ENCODE measurements at places on chromosomes 1 and 21.

DNA sequence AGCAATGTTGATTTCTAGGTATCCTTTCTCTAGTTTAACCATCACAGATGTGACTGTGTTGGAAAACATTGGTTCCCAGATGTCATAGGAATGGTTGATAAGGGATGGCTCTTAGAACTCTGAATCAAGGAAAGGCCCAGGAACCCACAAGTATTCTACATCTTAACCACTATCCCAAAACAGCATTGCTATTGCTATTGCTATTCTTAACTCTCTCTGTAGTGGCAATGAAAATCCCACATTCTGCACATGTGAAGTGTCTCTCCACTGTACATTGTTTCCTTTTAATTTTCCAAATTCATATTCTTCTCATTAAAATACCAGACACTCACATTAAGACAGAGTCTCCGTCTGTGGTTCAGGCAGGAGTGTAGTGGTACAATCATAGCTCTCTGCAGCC, 420.4 kb upstream of the RUNX1 start:
- DNase-seq, result no peak

- DNase-seq, result no peak
Observed at GRCh38 chr1:197140121-197140520, 6.3 kb downstream of the ASPM start.

- DNase-seq, result peak; percentile 67
Observed at GRCh38 chr1:179529482-179530195, 46.1 kb downstream of the NPHS2 start.

DNA sequence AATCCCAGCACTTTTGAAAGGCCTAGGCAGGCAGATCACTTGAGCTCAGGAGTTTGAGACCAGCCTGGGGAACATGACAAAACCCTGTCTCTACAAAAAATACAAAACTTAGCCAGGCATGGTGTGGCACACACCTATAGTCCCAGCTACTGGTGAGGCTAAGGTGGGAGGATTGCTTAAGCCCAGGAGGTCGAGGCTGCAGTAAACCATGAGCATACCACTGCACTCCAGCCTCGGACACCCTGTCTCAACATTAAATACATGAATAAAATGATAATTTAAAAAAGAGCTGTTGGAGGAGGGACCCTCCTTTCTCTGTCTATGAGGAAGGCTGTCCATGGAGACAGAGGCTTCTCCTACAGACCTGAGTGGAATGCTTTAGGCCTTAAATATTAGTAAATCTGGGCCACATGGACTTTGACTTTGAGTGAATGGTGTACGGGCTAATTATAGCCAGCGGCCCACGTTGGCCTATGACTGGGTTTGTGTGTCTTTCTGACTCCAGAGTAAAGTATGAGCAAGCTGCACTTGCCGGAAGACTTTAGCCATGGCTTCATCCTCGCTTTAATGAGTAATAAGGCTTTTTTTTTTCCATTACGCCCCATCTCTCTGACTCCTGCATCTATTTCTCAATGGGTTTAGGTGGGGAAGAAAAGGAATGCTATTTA, 21.3 kb downstream of the RAB3B start:
- DNase-seq, result no peak

- no peak for DNase-seq
Observed at GRCh38 chr1:57678138-57678537, 254.3 kb upstream of the DAB1 start.

DNA sequence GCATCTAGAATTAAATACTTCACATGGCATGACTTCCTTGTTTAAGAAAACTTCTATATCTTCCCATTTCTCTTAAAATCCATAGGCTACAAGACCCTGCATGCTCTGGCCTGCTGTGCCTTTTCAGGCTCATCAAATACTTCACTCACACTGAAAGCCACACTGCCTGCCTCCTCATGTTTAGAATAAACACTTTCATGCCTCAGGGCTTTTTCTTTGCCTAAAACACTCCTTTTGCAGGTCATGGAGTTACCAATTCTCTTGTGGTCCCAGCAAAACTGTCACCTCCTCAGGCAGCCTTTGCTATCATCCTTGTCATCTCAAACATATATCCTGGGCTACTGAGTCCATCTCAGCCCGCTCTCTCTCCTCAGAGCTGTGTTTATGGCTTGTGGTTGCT, 5.5 kb downstream of the SGIP1 start:
- DNase-seq, result no peak

GRCh38 chr1:212118167-212118871, 82.8 kb downstream of the DTL start:
- no peak for DNase-seq

- DNase-seq, result no peak
Observed at GRCh38 chr1:232196042-232196441, 433.9 kb downstream of the SIPA1L2 start.

DNA sequence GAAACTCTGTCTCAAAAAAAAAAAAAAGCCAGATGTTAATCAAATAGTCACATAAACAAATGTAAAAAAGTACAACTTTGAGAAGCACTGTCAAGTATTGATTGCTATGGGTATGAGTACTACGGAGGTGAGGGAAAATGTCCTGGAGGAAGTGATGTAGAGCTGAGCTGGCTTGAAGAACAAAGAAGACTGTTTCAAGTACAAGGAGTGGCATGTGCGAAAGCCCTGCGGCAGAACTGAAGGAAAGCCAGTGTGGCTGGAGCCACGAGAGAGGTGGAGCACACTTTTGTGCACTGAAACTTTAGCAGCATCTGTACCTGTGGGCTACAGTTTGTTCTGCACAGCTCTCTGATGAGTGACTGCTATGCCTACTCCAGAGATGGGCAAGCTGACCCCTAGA, 5.4 kb upstream of the RPS6KA1 start:
- DNase-seq, result no peak

- DNase-seq, result no peak
Observed at GRCh38 chr21:28608646-28609045, 384.0 kb downstream of the LTN1 start.

- no peak for DNase-seq
Observed at GRCh38 chr1:24609949-24610517, 33.1 kb upstream of the SRRM1 start.

DNA sequence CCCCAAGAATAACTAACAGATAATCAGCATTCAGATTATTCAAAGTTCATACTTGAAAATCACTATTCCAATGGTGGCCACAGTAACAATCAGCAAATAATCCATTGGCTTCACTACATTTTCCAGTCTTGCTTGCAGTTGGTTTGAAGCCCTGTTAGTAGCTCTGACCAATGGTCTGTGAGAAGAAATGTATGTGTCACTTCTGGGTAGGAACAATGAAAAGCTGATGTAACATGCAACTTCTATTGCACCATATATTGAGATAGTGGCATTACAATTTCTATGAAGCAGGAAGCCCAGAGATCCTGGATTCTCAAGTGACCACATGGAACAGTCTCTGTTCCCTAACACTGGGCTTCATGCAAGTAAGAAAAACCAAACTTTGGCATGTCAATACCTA, 250.9 kb upstream of the DAB1 start:
- DNase-seq, result no peak

DNA sequence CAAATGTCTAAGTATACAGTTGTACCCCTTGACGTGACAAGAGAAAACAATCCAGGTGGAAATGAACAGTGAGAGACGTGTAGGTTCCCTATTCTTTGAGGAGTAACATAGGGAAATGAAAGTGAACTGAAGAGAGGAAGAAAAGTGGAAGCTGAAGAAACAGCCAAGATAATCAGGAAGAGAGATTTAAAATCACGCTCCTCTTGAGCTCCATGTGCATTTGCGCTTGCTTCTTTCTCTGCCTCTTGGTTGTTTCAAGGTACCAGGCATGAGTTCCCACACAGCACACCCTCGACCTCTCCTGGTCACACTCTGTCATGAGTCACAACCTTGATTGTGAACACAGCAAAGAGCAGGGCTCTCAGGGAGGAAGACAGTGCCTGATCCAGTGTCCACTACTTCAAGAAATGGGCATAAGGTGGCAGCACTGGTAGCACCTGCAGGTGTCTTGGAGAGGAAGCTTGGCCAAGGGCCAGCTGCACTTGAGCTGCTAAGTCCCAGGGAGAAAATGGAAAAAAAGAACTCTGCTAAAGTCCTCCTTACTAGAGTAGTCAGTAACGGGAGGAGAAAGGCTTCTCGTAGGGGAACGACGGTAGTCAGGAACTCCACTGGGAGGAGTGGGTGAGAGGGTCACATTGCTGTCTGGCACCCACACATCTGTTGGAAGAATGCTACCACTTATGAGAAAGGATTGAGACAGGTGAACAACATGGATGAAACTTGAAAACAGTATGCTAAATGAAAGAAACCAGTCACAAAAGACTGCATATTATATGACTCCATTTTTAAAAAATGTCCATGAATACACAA, 18.3 kb upstream of the ARID1A start:
- peak; percentile 56 for DNase-seq

- no peak for DNase-seq
Observed at GRCh38 chr21:42377211-42377950, 11.0 kb upstream of the TFF1 start.

GRCh38 chr1:153533689-153534201, 2.0 kb downstream of the S100A6 start:
- no peak for DNase-seq

DNA sequence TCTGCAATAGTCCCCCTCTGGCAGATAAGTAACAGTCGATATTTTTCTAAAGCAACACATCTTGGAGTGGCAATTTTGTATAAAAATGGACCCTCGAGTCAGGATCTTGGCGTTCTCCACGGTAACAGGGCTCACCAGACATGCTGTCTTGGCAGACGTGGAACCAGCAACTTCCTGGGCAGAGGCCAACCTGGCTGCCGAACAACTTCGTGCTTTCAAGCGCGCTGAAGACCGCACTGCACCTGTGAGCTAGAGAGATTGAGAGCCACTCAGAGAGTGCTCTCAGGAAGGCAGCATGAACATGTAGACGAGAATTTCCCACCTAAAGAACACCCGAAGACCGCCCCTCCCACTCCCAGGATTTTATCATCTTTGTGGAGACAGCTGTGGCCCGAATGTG, 7.3 kb downstream of the C1orf174 start:
- no peak for DNase-seq

DNA sequence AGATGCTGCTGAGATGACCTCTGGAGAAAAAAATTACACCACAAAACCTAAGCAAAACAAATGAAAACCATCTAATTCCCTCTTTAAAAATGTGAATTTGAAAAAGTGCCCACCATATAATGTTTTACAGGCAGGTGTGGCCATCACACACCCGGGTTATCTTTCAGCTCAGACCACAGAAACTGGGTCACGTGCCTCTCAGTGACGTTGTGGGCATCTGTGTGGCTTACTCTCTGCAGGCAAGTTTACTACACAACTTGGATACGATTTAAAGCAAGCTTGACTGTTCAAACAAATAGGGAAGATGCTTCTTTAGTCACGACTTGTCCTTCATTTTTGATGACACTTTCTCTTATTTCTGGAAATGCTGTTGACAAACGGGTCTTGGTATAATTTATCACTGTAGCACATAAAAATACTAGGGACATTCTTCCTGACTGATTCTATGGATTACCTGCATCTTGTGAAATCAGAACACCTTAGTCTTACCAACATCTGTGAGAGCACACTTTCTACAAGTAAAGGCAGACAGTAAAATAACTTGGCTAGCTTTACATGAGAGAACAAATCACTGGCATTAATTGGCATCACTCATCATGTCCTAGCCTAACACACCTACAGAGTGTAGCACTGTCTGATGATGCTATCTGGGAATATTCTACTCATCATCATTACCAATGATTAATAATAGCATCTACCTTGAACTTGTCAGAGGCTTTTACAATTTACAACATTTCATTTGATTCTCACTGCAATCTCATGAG, 89.3 kb upstream of the EDEM3 start:
- no peak for DNase-seq

DNA sequence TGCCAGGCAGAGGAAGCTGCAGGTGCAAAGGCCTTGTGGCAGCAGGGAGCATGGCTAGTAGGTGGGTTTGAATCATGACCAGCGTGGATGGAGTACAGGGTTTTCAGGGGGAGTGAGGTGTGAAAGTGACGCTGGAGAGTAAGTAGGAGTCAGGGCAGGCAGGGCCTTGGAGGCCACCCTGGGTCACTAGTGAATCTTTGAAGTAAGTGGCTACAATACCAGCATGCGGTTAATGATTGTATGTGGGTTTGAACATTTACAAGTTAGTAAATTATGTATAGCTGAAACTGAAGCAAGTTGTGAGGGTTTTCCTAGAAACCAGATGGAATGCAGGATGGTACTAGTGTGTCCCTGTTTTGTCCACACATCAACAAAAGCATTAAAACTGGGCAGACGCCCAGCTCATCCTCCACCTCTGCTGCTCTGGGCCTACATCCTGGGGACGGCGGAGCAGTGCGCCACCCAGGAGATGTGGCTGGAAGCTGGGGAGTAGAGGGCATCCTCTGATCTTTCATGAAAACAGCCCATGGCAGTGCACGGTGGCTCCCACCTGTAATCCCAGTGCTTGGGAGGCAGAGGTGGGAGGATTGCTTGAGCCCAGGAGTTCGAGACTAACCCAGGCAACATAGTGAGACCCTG, 41.2 kb upstream of the B3GALNT2 start:
- DNase-seq, result no peak

DNA sequence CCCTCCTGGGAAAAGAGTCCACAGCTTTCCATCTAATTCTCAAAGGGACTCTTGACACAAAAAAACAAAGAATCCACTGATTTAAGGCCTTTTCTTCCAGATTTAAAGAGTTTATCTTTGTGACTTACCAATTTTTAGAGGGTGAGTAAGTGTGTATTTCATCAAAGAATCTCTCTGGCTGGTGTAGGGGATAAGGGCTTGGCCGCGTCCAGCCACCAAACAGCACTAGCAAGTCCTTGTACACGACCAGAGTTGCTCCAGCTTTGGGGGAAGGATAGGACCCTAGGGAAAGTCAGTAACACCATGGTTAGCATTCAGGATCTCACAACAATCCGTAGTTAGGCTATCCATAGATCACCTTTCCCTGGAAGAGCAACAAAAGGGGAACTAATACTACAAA, 19.5 kb upstream of the CPLANE2 start:
- no peak for DNase-seq

- no peak for DNase-seq
Observed at GRCh38 chr1:72530646-72531045, 248.3 kb upstream of the NEGR1 start.

DNA sequence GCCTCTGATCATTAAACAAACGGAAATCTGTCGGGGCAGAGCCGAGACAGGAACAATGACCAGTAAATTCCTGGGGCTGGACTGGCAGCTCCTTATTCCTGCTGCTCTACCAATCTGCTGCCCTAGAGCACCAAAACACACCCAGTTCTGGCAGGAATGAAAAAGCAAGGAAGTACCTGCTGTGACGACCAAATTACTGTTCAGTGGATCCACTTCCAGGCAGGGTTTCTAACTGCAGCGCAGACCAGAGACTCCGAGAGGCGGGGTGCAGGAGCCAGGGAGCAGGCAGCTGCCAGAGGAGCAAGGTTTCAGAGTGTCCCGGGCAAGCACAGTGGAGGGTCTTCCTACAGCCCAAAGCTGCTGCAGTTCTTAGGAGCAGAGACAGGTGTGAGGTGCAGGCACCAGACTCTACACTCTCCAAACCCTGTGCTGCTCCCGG, 32.4 kb downstream of the KANK4 start:
- no peak for DNase-seq

GRCh38 chr1:46179138-46180081, 3.1 kb upstream of the P3R3URF start:
- peak; percentile 90 for DNase-seq

- no peak for DNase-seq
Observed at GRCh38 chr1:237478842-237479241, 411.9 kb downstream of the ZP4 start.
